MCF 10A (cell line): ENCODE measurements at places on chromosomes 3 and 15.

DNA sequence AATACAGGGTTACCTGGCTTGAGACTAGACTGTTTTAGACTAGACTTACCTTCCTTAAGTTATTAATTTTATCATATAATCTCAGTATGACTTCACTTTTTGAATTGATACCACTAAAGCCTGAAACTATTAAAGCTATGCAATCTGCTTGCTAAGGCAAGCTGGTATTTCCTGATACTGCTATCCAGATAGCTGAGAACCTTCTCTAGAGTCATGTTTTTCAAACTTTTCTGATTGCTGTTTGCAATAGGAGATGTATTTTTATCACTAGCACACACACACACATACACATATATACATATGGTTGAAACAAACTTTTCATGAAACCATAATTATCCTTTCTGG lies 9.3 kb upstream of the MAGI1 start:
- no peaks in the 10 kb centered on the region for H3K27me3 ChIP-seq
- no peaks in the 10 kb centered on the region for H3K36me3 ChIP-seq
- H3K27ac ChIP-seq, result no peak overlapping the region
- no peak for DNase-seq

DNA sequence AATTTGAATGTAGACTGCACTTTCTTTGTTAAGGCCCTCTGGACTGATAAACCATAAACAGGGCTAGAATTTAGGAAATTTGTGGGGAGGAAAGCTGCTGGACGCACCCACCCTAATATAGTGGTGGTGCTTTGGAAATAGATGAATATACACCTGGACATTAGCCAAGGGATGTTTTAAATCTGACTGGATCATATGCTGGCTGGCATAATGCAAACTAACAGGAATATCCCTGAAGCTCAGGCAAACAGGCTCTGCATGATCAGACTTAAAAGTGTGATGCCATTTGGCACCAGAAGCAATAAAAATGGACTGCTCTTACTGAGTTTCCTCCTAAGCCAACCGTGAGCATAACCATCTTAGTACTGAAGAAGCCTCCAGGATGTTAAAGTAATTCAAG lies 465.8 kb upstream of the ROBO1 start:
- no peaks in the 10 kb centered on the region for H3K27me3 ChIP-seq
- H3K36me3 ChIP-seq, result no peaks in the 10 kb centered on the region

GRCh38 chr3:152054315-152054714 lies 180.9 kb downstream of the SUCNR1 start:
- no peak overlapping the region for H3K27ac ChIP-seq
- H3K4me3 ChIP-seq, result no peak overlapping the region
- no peaks in the 10 kb centered on the region for H3K36me3 ChIP-seq
- H3K4me1 ChIP-seq, result no peaks in the 10 kb centered on the region
- DNase-seq, result no peak

DNA sequence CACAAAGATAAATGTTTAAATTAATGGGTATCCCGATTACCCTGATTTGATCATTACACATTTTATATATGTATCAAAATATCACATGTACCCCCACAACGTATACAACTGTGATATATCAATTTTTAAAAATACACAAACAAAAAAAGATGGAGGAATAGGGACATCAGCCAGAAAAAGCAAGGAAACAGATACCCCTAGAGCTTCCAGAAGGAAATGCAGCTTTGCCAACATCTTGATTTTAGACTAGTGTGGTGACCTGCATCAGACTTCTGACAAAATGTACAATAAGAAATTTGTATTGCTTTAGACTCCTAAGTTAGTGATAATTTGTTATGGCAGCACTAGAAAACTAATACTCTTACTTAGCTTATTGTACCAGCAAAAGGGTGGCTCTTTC lies 483.8 kb downstream of the TUSC7 start:
- DNase-seq, result peak; percentile 11
- H3K4me3 ChIP-seq, result no peak overlapping the region
- no peaks in the 10 kb centered on the region for H3K4me1 ChIP-seq
- H3K36me3 ChIP-seq, result no peaks in the 10 kb centered on the region
- H3K27me3 ChIP-seq, result peaks cover 60% of the 10 kb centered on the region
- no peak overlapping the region for H3K27ac ChIP-seq

DNA sequence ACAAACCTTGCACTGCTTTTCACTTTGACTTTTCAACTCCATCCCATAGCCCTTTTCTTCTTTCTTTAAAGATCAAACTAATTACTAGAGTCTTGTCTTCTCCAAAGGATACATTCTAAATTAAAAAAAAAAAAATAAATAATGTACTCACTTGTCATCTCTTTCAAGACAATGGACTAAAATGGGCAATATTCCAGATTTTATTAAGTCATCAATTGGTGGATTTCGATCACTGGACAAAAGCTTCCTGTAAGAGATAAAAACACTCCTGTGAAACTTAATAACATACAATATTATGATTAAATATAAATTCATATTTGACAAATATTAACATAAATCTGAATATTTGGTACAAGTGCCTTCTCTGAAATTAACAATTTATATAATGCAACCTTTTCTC lies 34.1 kb downstream of the KPNA4 start:
- H3K4me1 ChIP-seq, result no peaks in the 10 kb centered on the region
- H3K27me3 ChIP-seq, result no peaks in the 10 kb centered on the region
- peaks cover 61% of the 10 kb centered on the region for H3K36me3 ChIP-seq

GRCh38 chr3:110006913-110007312 lies 669.6 kb upstream of the DPPA4 start:
- H3K36me3 ChIP-seq, result no peaks in the 10 kb centered on the region
- no peaks in the 10 kb centered on the region for H3K27me3 ChIP-seq
- H3K4me1 ChIP-seq, result no peaks in the 10 kb centered on the region
- DNase-seq, result no peak
- no peak overlapping the region for H3K27ac ChIP-seq

DNA sequence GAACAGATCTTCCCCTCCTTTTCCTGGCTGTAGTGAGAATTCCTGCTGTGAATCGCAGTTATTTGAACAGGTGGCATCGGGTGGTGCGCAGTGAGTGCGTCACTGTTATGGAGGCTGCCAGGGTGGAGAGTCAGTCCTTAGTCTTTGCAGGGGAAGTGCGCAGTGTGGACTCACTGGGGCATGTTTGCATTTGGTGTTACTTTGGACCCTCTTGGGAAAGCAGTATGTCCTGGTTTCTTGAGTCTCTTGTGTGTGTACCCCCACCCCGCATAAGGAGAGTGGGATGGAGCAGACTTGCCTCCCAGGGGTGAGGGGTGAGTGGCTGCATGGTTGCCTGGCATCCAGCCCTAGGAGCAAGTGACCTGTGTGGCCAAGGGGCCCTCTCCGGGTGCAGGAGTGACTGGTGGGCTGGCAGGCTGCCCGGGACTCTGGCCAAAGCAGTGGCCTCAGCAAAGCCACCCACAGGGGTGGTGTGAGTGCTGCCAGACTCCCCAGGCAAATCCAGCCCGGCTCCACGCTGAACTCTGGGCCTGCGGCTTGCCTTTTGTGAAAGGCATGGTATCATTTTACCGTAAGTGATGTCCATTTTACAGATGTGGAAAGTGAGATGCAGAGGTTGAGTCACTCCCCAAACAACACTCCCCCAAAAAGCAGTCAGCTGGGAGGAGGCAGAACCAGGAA lies 46.4 kb downstream of the DNASE1L3 start:
- H3K4me1 ChIP-seq, result peaks cover 27% of the 10 kb centered on the region
- no peak overlapping the region for H3K27ac ChIP-seq
- H3K27me3 ChIP-seq, result no peaks in the 10 kb centered on the region
- peak; percentile 38 for DNase-seq
- H3K36me3 ChIP-seq, result peaks cover 83% of the 10 kb centered on the region

GRCh38 chr3:59865351-59865750 lies 815.5 kb upstream of the CFAP20DC start:
- H3K36me3 ChIP-seq, result no peaks in the 10 kb centered on the region
- H3K27ac ChIP-seq, result no peak overlapping the region
- H3K4me3 ChIP-seq, result no peak overlapping the region
- peaks cover 9% of the 10 kb centered on the region for H3K4me1 ChIP-seq
- no peak for DNase-seq

- H3K4me1 ChIP-seq, result peaks cover 5% of the 10 kb centered on the region
- H3K27ac ChIP-seq, result no peak overlapping the region
- peaks cover 2% of the 10 kb centered on the region for H3K27me3 ChIP-seq
- no peak overlapping the region for H3K4me3 ChIP-seq
These were observed 30.5 kb downstream of the NEO1 start for GRCh38 chr15:73082812-73083211.

DNA sequence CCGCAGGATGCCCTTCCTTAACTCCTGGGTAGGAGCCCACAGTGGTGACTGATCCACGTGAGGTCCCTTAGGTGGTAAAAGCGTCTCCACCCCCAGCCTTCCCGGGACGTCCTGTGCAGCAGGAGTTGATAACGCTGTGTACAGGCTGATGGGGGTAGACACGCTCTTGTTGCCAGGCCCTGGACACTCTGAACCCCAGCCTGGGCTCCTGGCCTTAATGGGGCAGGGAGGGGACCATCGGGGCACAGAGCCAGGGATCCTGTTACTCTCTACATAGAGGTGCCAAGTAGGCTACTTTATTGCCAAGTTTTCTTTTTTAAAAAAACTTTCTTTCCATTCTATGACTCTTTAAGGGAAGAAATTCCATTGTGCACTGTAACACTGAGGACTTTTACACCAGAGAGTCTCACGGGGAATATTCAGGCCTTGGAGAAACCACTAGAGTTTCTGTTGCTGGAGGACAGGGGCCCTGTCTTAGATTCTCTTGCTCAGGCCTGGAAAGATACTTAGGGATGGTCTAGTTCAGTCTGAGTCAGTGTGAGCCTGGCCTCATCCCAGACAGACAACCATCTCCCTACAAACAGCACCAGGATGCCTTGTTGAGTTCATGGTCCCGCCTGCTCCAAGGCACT lies 104.3 kb upstream of the RNU6-1 start:
- H3K4me3 ChIP-seq, result peak overlapping the region; percentile 38
- no peaks in the 10 kb centered on the region for H3K27me3 ChIP-seq
- peak overlapping the region; percentile 91 for H3K27ac ChIP-seq
- H3K36me3 ChIP-seq, result no peaks in the 10 kb centered on the region
- peak; percentile 63 for DNase-seq
- peaks cover 43% of the 10 kb centered on the region for H3K4me1 ChIP-seq

DNA sequence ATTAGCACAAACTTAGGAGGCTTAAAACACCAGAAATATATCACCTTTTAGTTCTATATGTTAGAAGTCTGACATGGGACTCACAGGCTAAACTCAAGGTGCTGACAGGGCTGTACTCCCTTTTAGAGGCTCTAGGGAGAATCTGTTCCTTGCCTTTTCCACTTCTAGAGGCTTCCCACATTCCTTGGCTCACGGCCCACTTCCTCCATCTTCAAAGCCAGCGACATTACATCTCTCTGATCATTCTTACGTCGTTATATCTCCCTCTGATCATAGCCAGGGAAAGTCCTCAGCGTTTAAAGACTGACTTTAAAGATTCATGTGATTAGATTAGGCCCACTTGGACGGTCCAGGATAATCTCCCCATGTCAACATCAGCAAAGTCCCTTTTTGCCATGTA lies 166.3 kb downstream of the GREM1 start:
- DNase-seq, result no peak
- H3K4me1 ChIP-seq, result no peaks in the 10 kb centered on the region
- H3K36me3 ChIP-seq, result no peaks in the 10 kb centered on the region
- no peak overlapping the region for H3K27ac ChIP-seq
- H3K4me3 ChIP-seq, result no peak overlapping the region

DNA sequence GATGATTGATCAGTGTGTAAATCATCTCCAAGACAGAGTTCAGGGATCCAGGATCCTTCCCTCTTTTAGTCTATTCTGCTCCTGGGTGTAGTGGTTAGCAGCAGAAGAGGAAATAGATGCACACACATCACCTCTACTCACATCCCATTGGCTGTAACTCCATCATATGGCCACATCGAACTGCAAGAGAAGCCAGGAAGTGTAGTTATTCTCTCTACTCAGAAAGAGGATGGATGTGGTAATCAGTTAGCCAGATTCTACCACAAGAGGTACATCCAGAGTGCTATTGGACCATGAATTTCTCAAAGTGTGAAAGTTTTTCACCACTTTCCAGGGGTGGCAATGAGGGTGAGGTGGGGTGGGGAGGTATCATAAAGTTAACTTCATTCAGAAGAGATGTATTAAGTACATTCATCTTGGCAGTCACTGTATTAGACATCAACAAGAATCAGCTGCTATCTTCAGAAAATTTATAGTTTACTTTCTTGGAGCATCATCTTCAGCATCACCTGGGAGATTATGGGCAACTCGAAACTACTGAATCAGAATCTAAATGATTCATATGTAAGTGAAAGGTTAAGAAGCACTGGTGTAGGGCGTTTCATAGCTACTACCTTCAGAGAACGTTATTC lies 60.6 kb upstream of the GAP43 start:
- no peak overlapping the region for H3K27ac ChIP-seq
- H3K4me3 ChIP-seq, result no peak overlapping the region
- no peak for DNase-seq
- no peaks in the 10 kb centered on the region for H3K27me3 ChIP-seq
- no peaks in the 10 kb centered on the region for H3K4me1 ChIP-seq

DNA sequence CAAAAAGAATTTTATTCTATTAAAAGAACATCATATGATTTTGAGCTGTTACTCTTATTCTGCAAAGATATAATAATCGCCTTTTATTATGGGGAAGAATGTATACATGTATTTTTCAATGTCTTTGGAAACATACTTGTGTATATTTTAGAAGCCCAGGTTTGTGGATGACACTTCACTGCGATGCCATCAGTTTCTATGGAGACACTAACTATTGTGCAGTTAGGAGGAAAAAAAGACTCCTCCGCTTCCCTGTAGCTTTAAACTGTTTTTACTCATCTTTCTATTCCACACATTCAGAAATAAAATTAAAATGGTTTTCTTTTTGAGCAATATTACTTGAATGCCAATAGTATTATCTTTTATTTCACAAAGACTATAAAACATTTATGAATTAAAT lies 305.0 kb downstream of the NLGN1 start:
- no peaks in the 10 kb centered on the region for H3K4me1 ChIP-seq
- no peaks in the 10 kb centered on the region for H3K36me3 ChIP-seq
- H3K4me3 ChIP-seq, result no peak overlapping the region
- H3K27ac ChIP-seq, result no peak overlapping the region
- peaks cover 32% of the 10 kb centered on the region for H3K27me3 ChIP-seq

DNA sequence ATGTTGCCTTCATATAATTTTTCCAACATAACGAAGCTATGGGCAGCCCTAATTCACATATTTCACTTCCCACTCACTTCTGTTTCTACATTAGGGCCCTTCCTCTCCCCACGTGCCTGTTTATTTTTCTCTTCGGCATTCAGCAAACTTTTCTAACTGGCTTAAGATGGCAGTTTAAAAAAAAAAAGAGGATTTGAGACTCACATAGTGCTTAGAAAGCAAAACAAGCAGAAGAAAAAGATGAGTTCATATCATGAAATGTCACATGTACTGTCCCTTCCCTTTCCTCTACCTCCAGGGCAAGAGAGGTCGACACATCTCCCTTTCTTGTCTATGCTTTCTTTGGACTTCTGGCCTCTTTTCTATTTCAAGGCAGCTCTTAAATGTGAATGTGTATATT lies 30.6 kb downstream of the SLC49A4 start:
- no peak overlapping the region for H3K27ac ChIP-seq
- no peaks in the 10 kb centered on the region for H3K27me3 ChIP-seq
- peaks cover 5% of the 10 kb centered on the region for H3K4me1 ChIP-seq
- H3K4me3 ChIP-seq, result no peak overlapping the region
- H3K36me3 ChIP-seq, result peaks cover 9% of the 10 kb centered on the region

GRCh38 chr3:4853749-4854140 lies 125.5 kb upstream of the BHLHE40 start:
- H3K4me3 ChIP-seq, result no peak overlapping the region
- H3K4me1 ChIP-seq, result peaks cover 7% of the 10 kb centered on the region
- H3K27me3 ChIP-seq, result no peaks in the 10 kb centered on the region
- H3K27ac ChIP-seq, result no peak overlapping the region
- no peak for DNase-seq
- no peaks in the 10 kb centered on the region for H3K36me3 ChIP-seq
